Right lung (tissue), 10 donors: ENCODE measurements at places on chromosomes 16 and 17. TPM values are rescaled to one million over a fixed set of nuclear protein-coding genes. Genes with fewer than 3 reads are reported as not detected.

The BCAS3 gene
- 21.9 TPM for polyA plus RNA-seq

The CIITA gene
- 4.4 TPM for polyA plus RNA-seq

The ZNF213 gene
- polyA plus RNA-seq: 10.5 TPM

The KRT17 gene
- polyA plus RNA-seq: 12.1 TPM

The SNF8 gene
- polyA plus RNA-seq: 88.7 TPM

The CDH16 gene
- polyA plus RNA-seq: 37.7 TPM

The SLC35G3 gene
- not detected for polyA plus RNA-seq

The PIPOX gene
- 2.1 TPM for polyA plus RNA-seq

The CCL8 gene
- 0.60 TPM for polyA plus RNA-seq

The NPIPA8 gene
- polyA plus RNA-seq: 2.2 TPM

The CLEC18C gene
- 0.40 TPM for polyA plus RNA-seq

The NDUFAF8 gene
- polyA plus RNA-seq: 41.3 TPM

The RAB11FIP4 gene
- 8.4 TPM for polyA plus RNA-seq

The SLC5A10 gene
- 0.26 TPM for polyA plus RNA-seq

The MYH8 gene
- polyA plus RNA-seq: 0.15 TPM

The KRTAP4-4 gene
- not detected for polyA plus RNA-seq

The ARL5C gene
- 0.35 TPM for polyA plus RNA-seq

The EMP2 gene
- polyA plus RNA-seq: 63.0 TPM

The GUCY2D gene
- 0.33 TPM for polyA plus RNA-seq

The LLGL2 gene
- polyA plus RNA-seq: 33.8 TPM

The KRT24 gene
- 0.10 TPM for polyA plus RNA-seq

The PRR11 gene
- 14.1 TPM for polyA plus RNA-seq

The PMP22 gene
- polyA plus RNA-seq: 139 TPM

The VPS9D1 gene
- polyA plus RNA-seq: 11.4 TPM

The SLC35G6 gene
- polyA plus RNA-seq: 0.18 TPM

The ABCA8 gene
- 142 TPM for polyA plus RNA-seq

The CCT6B gene
- 4.2 TPM for polyA plus RNA-seq

The TMC8 gene
- polyA plus RNA-seq: 4.6 TPM

The OSGIN1 gene
- polyA plus RNA-seq: 0.91 TPM
